ENCODE measurements at places on chromosomes 12 and 14.

DNA sequence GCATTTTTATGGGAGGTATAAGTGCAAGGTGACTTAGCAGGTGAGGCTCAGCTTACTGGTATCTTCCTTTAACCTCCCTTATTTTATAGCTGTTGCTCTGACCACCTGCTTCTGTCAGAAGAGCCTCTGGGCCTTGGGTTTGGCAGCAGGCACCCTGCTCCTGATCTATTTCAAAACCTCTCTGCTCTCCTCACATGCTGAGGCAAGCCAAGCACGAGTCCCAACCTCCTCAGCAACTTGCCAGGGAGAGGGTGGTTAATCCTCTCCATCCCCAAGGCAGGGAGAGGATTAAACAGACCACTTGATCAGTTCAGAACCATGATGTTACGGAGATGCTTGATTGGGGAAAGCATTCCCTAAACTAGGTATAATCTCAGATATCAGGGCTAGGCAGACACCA lies 5.4 kb downstream of the PLEKHH1 start:
- DNase-seq = no peak

- peak; percentile 28 for DNase-seq
These were observed 37.0 kb upstream of the TMEM263 start for GRCh38 chr12:106918746-106919145.

GRCh38 chr14:36618641-36619040 lies 36.2 kb upstream of the NKX2-8 start:
- no peak for DNase-seq

DNA sequence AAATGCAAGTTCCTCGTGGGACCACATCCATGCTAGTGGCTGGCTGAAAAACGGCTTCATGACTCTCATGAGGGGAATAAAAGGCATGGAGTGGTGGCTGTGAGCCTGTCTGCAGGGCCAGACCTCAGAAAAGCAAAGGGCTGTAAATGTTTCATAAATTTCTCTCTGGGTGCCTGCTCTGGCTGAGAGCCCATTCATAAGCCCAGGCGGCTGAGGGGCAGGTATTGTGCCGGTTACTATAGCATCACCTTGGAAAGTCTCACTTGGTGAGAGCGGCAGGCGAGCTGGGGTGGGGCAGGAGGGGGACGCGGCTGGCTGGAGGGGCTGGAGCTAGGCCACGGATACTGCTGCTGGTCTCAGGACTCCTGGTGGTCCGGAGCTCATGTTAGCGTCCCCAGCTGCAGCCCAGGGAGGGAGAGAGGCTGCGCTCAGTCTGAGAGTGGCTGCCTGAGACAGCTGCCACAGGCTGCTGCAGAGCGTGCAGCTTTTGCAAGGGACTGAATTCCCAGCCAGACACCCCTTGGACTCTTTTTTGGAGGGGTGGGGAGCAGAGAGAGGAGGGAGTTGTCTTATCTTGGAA lies at the start of gene SLC17A8:
Gene SLC17A8, plus strand, starts transcription at position 431 of the 580 bp plus-strand sequence. CDS start 318 bp downstream, outside the sequence.
- DNase-seq = peak; percentile 19

GRCh38 chr14:59132796-59133494 lies 55.5 kb upstream of the DAAM1 start:
- DNase-seq = no peak

DNA sequence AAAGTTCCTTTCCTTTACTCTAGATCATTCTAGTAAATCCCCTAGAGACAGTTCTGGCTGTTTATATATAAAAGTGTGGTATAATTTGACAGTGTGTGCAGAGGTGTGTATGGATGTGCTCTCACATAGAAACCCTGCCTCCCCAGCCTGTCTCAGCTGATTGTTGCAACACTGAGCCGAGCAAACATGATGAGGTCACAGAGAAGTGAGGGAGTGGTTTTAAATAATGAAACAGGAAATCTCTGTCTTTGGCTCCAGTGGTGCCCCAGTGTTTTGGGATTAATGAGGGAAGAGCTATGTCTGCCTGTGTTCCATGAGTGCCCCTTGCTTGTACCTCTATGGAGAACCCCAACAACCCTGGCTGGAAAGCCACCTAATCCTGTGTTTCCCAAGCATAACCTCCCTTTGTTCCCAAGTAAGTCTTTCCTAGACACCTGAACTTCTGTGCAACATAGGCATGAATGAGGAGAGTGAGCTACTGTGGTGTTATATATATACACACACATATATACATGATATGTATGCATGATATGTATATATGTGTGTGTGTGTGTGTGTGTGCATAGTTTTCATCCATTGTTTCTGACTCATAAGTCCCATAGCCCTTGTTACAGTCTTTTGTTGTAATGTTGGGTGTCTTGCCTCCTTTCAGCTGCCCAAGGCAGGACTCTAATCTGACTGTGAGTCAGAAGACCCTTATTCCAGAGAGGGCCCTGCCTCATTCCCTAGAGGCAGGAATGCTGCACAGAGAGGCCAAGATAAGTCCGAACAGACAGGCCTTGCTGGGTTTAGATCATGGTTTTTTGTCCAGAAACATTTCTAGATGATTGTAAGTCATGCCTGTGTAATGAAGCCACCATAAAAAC lies 18.0 kb downstream of the TRAF3 start:
- no peak for DNase-seq

DNA sequence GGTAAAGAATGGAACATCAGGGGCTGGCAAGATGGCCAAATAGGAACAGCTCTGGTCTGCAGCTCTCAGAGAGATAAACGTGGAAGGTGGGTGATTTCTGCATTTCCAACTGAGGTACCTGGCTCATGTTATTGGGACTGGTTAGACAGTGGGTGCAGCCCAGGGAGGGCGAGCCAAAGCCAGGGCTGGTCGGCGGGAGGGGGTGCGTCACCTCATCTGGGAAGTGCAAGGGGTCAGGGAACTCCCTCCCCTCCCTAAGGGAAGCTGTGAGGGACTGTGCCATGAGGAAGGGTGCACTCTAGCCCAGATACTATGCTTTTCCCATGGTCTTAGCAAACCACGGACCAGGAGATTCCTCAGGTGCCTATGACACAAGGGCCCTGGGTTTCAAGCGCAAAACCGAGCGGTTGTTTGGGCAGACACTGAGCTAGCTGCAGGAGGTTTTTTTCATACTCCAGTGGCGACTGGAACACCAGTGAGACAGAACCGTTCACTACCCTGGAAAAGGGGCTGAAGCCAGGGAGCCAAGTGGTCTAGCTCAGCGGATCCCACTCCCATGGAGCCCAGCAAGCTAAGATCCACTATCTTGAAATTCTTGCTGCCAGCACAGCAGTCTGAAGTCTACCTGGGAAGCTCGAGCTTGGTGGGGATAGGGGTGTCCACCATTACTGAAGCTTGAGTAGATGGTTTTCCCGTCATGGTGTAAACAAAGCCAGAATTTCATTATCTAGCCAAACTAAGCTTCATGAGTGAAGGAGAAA lies 317.6 kb downstream of the NELL2 start:
- no peak for DNase-seq

Measured in neural crest cell (in vitro differentiated cells).